HS-27A (cell line): ENCODE measurements at places on chromosomes 6 and 20.

- no peak for DNase-seq
Observed at GRCh38 chr6:157751547-157752200, 71.4 kb upstream of the SNX9 start.

- DNase-seq: no peak
Observed at GRCh38 chr6:148765898-148766808, 19.3 kb downstream of the UST start.

DNA sequence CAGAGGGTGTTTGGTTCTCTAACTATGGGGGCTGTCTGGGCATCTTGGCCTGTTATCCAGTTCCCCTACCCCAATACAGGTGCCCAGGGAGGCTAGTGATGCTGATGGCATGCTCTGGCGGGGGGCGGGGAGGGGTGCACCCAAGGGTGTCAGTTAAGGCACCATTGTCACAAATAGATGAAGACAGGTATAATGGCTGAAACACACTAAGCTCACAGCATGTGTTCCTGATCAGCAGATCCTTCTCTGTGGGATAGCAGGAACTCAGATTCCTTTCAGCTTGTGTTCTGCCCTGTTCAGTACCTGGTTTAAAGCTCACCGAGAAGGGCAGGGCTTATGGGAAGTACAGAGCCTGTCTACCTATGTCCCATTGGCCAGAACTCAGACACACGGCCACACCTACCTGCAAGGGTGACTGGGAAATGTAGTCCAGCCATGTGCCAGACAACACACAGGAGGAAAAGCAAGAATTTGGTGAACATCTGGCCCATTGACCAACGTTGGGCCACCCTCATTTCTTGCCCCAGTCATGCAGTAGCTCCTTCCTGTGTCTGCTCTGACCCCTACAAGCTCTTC, 3.4 kb upstream of the RSPO4 start:
- no peak for DNase-seq

DNA sequence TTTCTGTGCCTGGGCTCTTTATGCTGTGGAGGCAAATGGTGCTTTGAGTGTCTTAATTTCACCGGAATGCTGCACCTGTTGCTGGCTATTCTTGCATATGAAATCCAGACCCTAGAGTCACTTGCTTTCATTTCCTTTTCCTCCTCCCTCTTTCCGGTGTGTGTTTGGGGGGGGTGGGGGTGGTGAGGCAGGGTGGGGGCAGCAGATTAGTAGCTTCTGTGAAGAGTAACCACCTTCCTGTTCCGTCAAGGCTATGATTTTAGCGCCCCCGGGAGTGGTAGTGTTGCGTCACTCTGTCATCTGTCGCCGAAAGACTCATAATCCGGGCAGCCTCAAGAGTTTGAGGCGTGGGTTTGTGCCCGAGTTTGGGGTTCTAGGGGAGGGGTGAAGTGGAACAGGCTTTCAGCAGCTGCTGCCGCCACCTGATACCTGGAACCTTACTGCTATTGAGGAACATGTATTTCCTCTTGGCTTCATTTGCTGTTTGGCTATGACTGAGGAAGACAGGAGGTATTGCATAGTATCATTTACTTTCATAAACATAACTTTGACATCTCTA, 49.1 kb downstream of the UTRN start:
- no peak for DNase-seq

DNA sequence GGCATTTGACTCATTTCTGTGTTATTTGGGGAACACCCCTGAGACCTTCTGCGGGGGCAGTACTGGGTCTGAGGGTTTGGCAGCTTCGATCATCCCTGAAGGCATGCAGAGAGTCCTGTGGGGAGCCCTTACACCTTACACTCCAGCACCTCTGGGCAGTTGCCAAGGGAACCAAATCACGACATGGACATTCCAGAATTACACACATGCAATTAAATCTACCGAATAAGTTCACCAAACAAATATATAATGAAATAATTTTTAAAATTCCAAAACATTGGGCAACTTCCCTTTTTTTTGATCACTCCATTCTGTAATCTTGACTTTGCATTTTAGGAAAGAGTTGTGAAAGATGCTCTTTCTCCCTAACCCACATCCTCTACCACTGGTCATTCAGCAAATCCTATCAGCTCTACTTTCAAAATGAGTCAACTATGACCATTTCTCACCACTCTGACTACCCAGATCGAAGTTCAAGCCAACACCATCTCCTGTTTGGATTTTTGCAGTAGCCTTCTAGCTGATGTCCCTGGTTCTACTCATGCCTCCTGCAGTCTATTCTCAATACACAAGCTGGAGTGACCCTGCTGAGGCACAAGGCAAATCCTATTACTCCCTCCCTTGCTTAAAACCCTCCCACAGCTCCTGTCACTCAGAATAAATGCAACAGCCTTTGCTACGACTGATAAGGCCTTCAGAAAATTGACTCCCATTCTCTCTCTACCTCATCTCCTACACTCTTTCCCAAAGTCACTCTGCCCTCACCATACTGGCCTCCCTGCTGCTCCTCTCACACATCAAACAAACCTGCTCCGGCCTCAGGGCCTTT, 533.3 kb downstream of the HACE1 start:
- no peak for DNase-seq

- no peak for DNase-seq
Observed at GRCh38 chr20:25480797-25481196, 73.3 kb downstream of the GINS1 start.

DNA sequence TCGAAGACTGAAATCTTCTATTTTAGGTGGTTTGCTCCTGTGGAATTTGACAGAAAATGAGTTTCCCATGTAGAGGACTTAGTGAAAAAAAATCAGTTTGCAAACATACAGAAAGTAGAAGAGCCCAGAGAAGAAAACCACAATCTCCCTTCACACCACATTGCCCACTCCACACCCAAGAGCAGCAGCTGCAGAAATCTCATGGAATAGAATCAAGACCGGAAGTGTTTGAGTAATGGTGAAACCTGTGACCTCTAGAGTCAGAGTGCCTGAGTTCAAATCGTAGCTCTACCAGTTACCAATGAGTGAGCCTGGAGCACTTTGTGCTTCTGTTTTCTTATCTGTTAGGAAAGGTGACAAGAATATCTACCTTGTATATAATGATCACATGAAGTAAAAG, 4.6 kb downstream of the SIRPG start:
- DNase-seq: no peak

DNA sequence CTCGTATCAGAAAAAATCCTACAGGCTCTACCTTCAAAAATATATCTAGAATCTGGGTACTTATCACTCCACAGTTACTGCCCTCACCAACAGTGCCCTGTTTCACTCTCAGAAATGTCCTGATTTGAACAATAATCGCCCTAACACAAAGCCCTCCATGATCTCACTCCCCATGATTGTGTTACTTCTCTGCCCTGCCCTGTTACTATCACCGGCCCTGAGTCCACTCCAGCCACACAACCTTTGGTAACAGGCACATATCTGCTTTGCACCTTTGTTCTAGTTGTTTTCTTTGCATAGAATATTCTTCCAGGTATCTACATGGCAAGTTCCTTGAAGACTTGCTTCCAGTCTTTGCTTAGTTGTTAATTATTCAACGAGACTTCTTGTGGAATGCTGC, 142.0 kb downstream of the ARHGAP18 start:
- DNase-seq: no peak

- no peak for DNase-seq
Observed at GRCh38 chr6:1608222-1609040, 1.3 kb upstream of the FOXC1 start.

GRCh38 chr6:52399511-52400312, 20.4 kb upstream of the EFHC1 start:
- DNase-seq: no peak

- DNase-seq: no peak
Observed at GRCh38 chr6:116514111-116514510, 2.7 kb downstream of the CALHM5 start.

DNA sequence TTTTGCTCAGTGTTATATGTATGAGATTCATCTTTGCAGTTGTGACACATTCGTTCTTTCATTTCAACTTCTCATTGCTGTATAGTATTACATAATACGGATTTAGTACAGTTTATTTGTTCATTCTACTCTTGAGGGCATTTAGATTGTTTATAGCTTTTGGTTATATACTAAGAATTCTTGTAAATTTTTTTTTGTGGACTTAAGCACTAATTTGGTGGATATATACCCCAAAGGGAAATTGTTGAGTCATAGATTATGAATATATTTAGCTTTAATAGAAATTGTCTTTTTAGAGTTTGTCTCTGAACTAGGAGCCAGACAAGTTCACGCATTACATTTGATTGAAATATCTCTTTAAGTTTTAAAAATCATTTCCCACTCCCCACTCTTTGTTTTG, 79.6 kb downstream of the DNAH8 start:
- DNase-seq: no peak

GRCh38 chr6:127249621-127250020, 17.0 kb upstream of the RNF146 start:
- DNase-seq: no peak

- no peak for DNase-seq
Observed at GRCh38 chr6:158730541-158730907, 80.7 kb downstream of the SYTL3 start.

DNA sequence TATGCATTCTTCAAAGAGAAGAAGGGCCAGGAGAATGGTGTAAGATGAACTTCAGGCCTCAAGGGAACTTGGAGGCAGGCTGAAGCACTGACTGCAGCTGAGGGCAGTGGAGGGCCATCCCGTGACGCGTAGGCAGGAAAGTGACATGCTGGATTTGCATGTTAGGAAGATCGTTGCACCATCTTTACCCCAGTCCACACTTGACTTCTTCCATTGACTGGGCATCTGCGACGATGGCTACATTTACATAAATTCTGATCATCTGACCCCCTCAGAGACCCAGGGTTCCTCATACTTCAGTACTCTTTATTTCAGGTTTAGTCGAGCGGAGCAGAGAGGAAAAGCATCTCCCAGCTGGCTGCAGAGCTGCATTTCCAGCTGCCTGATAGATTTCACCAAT, 180.2 kb downstream of the PTPRT start:
- DNase-seq: no peak

DNA sequence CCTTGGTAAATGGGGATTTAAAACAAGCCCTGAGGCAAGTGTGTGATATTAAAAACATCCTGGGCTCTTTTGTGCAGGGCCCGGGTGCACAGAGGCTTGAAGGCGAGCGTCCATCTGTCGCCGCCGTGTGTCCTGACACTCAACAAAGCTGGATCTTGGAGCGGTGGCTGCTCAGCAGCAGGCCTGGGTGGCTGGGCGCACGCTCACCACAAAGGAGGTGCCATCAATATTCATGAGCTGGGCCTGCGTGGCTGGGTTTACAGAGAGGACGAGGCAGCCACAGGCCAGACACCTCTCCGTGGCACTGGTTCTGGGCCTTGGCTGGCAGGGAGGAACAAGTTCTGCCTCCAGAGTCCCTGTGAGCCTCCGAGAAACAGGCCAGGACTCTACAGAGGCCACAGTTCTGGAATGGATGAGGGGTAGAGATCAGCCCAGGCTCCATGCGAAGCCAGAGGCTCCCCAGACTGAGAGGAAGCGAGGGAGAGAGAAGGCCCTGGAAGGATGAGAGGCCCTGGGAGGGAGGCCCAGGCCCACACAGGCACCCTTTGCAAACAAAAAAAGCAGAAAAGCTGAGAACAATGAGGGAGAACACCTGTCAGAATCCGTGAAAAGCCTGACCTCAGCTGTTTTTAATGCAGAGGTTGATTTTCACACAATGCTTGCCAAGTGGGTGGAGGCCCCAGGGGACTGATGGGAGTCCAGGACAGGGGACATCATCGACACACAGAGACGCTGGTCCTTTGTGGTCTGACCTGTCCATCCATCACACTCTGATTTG, 21.9 kb downstream of the BHLHE23 start:
- DNase-seq: no peak

GRCh38 chr20:4415281-4415680, 306.4 kb upstream of the PRND start:
- DNase-seq: no peak

DNA sequence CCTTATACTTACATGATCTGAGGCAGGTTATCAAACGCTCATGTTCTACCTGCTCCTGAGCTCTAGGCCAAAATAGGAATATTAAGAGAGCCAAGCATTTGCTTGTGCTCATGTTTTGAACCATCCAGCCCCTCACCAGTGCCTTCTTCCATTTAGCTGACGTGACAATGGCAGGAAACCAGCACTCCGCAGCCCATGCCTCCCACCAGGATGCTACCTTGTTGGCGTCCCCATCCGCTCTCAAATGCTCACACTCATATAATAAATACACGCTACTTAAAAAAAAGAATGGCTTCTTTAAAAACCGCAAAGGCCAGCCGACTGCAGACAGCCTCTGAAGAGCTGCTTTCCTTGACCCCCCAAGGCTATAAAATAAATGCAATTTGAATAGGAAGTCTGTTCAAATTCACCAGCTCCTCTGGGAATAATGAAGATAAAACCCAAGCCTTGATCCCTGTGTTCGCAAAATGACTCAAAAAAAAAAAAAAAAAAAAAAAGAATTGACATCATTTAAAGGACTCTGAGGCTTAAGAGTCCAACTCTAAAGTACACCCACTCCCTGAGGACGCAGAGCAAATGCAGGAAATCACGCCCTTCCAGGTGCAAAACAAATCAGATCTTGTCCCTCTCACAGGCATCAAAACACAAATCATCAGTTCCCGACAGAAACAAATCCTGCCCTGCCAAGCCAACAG, 29.0 kb downstream of the RNASET2 start:
- no peak for DNase-seq

DNA sequence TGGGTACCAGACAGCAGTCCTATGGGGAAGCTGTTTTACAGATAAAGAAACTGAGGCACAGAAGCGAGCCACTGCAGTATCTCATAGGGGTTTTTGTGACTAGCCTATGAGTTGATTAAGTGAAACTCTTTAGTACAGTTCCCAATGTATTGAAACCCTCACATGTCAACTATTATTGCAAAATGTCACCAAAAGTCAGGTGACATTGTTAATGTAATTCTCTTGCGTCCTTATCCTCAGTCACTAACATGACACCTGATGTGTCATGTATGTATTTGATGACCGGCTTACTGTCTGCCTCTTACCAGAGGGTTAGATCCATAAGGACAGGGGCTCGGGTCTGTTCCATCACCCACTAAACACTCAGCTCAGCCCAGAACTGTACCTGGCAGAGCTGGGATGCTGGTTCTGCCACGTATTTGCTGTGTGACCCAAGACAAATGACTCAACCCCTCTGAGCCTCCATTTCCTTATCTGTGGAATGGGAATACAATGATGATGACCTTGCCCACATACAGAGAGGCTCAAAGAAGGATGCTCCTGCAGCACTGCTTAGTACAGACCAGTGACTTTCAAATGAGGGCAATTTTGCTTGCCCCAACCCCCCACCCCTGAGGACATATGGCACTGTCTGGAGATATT, 32.9 kb downstream of the PREX1 start:
- DNase-seq: no peak

DNA sequence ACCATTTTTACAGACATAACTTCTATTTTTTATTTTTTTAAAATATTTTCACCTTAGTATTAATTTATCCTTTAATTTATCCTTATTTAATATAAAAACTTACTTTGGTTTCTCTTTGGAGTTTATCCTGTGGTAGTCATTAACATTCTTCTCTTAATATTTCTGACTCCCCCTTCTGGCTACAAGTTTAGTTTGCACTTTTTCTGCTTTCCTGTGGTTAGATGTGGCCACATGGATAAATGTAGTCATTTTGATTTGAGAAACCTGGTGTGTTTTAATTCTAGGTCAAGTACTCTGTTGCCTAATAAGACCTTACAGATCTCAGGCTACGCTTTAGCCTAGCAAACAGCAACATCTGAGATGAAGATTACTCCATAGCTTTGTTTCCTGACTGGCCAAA, 1187.5 kb downstream of the HACE1 start:
- no peak for DNase-seq
